Hypothalamus (tissue), 51 donors: ENCODE measurements at places on chromosomes 7 and 10.

DNA sequence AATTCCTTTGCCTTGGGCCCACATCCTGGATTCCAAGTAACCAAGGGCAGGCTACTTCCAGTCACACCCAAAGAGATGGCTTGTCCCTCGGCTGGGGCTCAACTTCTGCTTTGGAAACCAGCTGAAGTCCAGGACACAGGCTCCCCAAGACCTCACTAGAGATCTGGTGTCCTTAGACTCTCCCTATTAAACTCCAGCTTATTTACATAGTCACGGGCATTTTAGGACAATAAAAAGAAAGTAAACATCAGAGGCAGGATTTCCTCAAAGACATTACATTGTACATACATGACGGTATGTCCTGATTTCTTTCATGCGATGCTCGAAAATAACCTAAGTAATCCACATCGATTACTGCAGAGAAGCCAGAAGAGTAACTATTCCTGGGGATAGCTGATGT lies 461.5 kb upstream of the C7orf33 start:
- DNase-seq = no peak

- DNase-seq = no peak
These were observed 163.6 kb downstream of the PDE1C start for GRCh38 chr7:31906479-31907171.

DNA sequence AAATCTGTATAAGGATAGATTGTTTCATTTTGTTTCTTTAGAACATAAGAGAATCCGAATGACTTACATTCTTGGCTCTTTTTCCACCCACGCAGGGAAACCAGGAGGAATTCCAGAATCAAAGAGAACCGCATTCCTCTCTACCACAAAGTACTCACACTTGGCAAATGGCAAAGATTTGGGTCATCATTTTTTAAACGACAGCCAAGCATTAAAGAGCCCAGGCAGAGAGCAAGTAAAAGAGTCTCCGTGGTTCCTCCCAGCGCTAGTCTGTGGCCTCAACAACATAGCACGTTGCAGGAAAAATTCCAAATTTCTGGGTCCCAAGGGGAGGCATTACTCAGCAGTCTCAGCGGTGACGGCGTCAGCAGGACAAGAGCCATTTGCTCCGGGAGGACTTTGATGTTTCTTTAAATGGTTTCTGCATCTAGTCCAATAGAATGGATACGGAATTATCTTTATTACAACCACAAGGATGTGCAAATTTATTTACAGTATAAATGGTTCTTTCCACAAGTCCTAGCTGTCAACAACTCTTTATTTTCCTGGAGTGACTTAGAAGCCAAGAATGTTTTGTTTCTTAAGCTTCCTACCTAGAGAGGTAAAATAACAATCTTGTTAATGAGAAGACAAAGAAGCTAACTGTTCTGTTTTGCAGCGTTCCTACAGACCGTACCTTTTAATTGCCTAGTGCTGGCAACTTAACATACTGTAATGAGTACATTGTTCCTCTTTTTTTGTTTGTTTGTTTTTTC lies 232.5 kb downstream of the SKIDA1 start:
- no peak for DNase-seq

DNA sequence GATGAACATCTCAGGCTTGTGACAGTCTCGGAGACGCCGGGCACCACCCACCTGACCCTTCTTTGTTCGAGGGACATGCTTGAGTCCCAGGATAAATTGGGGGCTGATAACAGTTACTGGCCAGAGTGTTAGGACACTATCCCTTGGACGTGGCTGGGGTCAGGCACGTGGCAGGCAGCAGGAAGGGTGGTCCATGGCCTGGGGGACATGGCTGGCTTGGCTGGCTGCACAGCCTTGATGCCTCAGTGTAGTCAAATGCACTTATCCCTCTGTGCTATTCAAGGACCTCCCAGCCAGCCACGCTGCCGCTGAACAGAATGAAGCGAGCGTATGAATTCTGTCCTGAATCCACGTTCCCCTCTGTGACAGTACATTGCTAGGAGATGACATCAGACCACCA lies 662.0 kb upstream of the FOXK1 start:
- DNase-seq = no peak

- no peak for DNase-seq
These were observed 62.9 kb upstream of the FAM171A1 start for GRCh38 chr10:15433850-15434537.

DNA sequence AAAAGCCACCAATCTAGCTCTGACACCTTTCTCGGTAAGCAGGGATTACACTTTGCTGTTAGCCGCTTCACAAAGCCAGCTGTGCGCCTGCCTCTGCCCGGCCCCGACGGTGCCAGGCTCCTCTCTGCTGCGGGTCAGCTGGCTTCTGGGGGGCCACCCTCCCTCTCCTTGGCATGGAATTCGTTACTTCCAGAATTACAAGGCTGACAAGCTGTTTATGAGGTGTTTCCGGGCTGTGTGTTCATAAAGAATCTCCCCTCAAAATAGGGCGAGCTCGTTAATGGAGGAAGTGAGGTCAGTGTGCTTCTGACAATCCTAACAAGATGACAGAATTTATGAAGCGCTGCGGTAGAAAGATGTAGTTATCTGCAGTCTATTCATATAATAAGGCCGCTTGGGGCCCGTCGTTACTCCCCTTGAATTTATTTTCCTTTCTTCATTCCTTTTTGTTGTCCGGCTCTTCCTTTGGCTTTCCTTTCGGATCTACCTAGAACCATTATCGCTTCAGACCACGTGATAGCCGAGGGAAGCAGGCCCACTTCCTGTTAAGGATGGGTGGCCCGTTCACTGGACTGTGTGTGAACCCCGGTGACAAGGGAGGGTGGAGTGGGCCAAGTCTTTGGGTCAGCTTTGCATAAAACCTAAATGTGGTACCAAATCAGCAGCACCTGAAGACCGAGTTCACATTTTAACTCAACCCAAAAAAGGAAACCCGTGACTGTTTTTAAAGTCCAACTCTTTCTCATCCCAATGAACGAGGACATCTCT lies 273.0 kb upstream of the YAE1 start:
- no peak for DNase-seq

DNA sequence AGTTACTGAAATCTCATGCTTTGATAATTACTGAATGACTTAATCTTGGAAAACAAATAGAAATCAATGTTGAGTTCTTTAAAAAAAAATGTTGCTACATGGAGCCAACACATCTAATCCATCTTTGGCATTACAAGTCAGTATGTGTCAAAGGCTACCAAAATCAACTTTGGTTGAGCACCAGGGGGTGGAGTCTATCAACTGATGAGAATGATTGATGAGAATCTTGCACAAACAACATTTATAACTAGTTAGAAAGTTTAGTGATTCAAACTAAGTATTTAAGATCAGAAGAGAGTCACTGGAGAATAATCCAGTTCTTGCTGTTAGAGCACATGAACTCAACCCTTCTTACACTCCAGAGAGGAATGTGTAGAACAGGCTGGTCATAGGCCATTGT lies 70.5 kb upstream of the LRRC17 start:
- DNase-seq = no peak

DNA sequence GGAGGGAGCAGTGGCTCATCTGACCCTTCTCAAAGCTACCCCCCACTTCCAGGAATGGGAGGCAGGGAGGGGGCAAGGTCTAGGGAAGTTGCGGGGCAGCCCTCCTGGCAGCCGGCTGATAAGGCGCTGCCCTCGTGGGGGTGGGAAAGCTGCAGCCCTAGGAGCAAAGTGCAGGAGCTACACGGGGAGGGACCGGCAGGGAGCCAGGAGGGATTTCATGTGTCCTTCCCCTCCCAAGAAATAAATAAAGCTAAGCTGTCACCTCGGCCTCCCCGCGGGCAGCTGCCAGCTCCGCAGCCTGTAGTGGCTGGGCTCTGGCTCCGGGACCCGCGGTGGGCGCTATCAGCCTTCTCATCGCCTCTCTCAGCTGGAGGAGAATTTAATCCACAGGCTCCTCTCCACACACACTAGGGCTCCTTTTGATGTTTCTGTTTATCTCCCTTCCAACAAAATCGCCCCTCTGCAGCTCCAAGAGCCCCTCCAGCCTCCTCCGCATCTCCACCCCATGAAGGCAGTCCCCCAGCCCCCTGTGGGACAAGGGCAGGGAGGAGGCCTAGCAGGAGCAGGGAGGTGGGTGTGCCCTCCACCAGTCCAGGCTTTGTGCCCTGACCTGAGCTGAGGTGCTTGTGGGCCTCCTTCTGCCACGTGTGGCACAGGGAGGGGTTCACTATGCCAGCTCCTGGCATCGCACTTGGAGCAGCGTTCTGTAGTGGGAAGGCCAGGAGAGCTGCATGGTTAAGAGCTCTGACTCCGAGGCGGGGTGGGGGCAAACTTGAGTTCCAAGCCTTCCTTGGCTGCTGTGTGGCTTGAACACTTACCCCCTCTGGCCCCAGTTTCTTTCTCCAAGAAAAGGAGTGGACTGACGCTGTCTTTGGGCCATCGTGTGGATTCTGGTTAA lies 80.5 kb downstream of the C10orf105 start:
- no peak for DNase-seq

DNA sequence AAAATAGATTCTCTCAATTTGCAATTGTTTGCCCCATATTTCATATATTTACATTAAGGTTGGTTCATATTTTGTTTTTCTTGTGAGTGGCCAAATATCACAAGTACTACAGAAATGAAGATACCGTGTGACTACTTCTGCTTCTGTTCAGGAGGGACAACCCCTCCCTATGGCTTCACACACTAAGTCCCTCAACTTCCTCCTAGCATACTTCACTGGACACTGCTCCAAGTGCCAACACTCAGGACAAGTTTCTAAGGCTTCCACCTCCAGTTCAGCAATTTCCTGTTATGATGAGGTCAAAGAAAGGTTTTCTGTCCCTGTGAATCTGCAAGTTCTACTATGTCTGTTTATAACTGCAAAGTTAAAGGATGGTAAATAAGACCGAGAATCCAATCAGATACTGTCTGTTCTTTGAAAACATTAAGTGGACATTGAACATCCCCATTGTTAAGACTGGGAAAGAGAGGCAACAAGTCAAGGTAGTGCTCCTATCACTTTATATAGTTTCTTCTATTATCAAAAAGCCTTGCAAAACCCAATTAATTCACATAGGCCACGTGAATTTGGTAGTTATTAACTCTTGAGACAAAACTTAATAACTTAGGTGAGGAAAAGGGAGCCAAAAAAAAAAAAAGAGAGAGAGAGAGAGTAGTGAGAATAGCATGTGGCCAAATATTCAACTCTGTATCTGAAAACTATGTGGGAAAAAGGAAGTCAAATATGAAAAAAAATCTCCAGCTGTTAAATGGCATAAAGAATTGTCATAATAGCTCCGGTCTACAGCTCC lies 81.3 kb upstream of the DKK1 start:
- no peak for DNase-seq

GRCh38 chr10:100359030-100359432 lies 12.0 kb downstream of the SCD start:
- DNase-seq = no peak

GRCh38 chr7:27424749-27425148 lies 182.1 kb downstream of the EVX1 start:
- no peak for DNase-seq

DNA sequence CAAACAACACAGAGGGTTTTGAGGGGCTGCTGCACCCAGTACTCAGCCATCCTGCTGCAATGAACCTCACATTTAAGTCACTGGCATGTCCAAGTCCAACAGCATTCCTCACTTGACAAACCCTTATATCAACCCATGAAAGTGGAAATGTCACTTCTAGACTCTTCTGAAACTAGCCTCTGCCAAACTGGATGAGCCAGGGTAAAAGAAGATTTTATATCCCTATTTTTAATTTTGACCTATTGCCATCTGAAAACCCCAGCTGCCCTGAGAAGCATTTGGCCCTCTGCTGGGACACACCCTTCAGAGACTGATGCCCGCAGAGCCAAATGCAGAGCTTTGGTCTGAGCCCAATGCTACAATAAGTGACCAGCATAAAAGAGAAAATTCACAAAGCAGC lies 201.1 kb downstream of the ANK3 start:
- no peak for DNase-seq

DNA sequence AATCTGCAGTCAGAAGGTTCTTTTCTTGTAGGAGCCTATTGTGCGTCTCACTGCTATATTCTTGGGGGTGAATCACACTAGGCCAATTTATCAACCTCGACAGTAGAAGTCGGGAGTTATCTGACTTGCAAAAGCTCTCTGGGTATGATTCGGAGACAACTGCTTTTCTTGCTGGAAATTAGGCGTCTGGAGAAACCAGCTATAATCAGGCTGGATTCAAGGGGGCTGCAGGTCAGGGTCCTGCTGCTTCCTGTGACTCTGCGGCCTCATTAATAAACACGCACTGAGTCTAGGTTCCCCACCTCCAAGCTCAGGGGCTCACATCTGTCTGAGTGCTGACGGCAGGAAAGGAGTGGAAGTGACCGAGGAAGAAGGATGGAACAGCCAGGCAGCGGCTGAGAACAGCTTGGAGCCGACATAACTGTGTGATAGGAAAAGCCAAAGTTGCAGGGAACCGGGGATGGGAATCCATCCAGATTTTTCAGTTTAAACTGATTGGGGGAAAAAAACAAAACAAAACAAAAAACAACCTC lies 184.6 kb downstream of the FANK1 start:
- DNase-seq = no peak

DNA sequence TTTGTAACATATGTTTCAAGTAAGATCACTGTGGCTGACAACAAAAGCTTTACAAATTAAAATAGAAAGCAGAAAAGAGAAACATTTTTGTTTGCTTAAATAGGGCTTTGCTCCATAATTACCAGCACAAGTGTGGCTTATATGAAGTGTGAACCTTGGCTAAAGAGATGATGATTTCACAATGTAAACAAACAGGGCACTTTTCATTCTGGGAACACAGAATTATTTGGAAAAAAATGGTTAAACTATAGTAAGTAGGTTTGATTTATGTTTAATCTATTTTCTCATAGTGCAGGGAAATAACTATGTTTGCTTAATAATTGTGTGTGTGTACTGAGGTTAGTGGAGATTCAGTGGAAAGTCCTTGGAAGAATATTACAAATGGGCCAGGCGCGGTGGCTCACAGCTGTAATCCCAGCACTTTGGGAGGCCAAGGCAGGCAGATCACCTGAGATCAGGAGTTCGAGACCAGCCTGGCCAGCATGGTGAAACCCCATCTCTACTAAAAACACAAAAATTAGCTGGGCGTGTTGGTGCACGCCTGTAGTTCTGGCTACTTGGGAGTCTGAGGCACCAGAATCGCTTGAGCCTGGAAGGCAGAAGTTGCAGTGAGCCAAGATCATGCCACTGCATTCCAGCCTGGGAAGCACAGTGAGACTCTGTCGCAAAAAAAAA lies 19.1 kb upstream of the OTUD1 start:
- DNase-seq = no peak

DNA sequence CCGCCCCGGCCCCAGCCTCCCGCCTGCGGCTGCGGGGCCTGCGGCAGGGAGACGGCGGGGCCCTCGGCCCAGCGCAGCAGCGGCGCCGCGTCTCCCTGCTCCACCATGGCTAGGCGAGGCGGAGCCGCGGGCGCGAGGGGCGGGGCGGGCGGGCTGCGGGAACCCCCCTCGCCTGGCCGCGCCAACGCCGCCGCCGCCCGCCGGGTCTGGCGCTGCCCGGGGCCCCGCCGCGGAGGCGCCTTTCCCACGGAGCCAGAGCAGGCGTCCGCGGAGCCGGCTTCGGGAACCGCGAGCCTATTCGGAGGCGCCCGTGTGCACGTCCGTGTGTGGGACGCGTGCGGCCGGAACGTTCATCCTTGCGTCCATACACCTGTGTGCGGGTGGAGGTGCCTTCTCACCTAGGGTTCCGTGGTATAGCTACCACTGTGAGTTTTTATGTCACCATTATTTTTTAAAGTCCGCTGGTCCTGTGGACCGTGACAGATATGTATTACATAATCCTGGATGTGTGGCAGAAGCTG lies at the start of gene DENND11:
DENND11 (minus strand) TSS at position 120 of the 521 bp plus-strand sequence; CDS start at position 107, 13 bp downstream.
- DNase-seq = no peak
